Neural progenitor cell (in vitro differentiated cells): ENCODE measurements at places on chromosomes 5 and 9. TPM values are rescaled to one million over a fixed set of nuclear protein-coding genes. Genes with fewer than 3 reads are reported as not detected.

SDHA gene
- 47.1 and 48.5 TPM in 2 replicates for total RNA-seq

GRCh38 chr9:123609844-123610243, 253.8 kb downstream of the CRB2 start:
- H3K4me1 ChIP-seq: peaks cover 10% of the 10 kb centered on the region
- no peaks in the 10 kb centered on the region for H3K36me3 ChIP-seq
- no peak for DNase-seq
- H3K4me3 ChIP-seq: no peak overlapping the region
- no peaks in the 10 kb centered on the region for H3K27me3 ChIP-seq
- no peak overlapping the region for H3K27ac ChIP-seq

DNA sequence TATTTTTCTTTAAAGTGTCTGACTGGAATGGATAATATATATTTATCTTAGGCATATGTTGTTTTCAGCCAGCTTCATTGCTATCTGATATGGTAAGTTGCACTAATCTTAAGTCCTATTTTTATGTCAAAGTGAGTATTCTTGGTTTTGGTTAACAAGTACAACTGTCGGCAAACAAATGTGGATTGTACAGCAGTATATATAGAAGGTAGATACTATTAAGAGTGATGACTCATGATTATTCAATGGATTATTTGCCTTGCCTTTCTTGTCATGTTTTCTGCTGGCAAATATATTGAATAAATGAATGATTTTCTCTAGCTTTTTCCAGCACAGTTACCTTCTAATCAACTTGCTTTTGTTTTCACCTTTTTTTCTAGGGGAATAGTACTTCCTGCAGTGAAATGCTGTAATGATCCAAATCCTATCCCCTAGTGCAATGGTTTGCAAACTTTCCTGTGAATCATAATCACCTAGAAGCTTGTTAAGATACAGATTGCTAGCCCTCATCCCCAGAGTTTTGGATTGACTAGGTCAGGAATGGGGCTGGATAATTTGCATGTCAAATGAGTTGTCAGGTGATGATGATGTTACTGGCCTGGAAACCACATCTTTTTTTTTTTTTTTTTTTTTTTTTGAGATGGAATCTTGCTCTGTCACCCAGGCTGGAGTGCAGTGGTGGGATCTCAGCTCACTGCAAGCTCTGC, 60.8 kb upstream of the ARRDC3 start:
- H3K4me3 ChIP-seq: no peak overlapping the region
- H3K27ac ChIP-seq: no peak overlapping the region
- no peaks in the 10 kb centered on the region for H3K27me3 ChIP-seq
- no peak for DNase-seq
- no peaks in the 10 kb centered on the region for H3K36me3 ChIP-seq

GRCh38 chr5:36158144-36158543, 6.2 kb downstream of the SKP2 start:
- peaks cover 9% of the 10 kb centered on the region for H3K4me1 ChIP-seq
- H3K27ac ChIP-seq: no peak overlapping the region
- no peak overlapping the region for H3K4me3 ChIP-seq
- H3K27me3 ChIP-seq: no peaks in the 10 kb centered on the region

GABRB2 gene
- total RNA-seq: 0.53 and 0.58 TPM in 2 replicates
